GM23338 (cell line): ENCODE measurements at places on chromosomes 16 and 17. TPM values are rescaled to one million over a fixed set of nuclear protein-coding genes. Genes with fewer than 3 reads are reported as not detected.

DNA sequence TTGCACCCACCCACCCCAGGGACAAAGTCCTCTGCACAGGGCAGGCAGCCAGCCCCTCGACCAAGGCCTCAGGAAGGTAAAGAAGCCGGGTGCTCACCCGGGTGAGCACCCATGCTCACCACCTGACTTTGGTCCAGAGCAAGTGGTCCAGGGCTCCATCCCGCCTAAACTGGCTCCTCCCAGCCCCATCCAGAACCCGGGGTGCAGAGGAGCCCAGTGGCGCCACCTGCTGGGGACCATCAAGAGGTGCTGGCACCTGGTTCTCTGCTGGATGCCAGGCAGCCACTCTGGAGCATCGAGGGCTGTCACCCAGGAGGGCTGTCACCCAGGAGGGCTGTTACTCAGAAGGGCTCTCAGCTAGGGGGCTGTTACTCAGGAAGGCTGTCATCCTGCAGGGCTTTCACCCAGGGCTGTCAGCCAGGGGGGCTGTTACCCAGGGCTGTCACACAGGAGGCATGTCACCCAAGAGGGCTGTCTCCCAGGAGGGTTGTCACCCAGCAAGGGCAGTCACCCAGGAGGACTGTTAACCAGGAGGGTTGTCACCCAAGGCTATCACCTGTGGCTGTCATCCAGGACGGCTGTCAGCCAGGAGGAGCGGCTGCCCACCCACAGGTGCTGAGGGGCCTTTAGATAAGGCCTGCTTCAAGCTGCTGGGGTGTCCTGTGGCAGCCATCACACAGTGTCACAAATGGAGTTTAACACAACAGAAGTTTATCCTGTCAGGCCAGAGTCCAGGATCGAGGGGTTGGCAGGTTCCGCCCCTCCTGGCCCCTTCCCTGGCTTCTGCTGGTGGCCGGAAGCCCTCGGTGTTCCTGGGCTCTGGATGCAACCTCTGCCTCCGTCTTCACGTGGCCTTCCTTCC is 98.5 kb downstream of the TNFRSF13B start:
- no peaks in the 10 kb centered on the region for H3K27me3 ChIP-seq
- no peak overlapping the region for H3K27ac ChIP-seq
- no peak overlapping the region for H3K4me3 ChIP-seq
- H3K36me3 ChIP-seq: no peaks in the 10 kb centered on the region
- no peaks in the 10 kb centered on the region for H3K4me1 ChIP-seq
- DNase-seq: peak; percentile 79

Gene LGALS9B
- not detected in 2 replicates for polyA plus RNA-seq

GRCh38 chr17:14201021-14201987 is 35.4 kb downstream of the CDRT15 start:
- H3K4me1 ChIP-seq: 0 out of 2 replicates have a peak, but pooled peaks cover 10% of the 10 kb centered on the region
- peak; percentile 24 for DNase-seq
- H3K4me3 ChIP-seq: no peak overlapping the region
- H3K36me3 ChIP-seq: no peaks in the 10 kb centered on the region
- H3K27me3 ChIP-seq: no peaks in the 10 kb centered on the region

DNA sequence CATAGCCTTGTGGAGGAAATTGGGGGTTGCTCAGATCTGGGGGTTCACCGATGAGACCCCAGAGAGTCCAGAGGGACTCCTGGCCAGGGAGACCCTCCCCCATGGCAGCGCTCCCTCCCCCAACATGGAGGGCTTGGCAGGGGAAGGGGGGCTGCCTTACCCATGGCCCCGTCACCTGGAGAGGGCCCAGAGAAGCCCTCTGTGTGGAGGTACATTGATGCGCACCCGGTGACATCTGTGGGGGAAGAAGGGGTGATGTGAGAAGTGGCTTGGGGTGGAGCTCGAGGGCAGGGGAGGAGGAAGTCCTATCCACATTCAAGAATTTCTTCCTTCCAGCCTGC is 16.2 kb downstream of the ETV4 start:
- peak overlapping the region; percentile 81 for H3K27ac ChIP-seq
- no peaks in the 10 kb centered on the region for H3K27me3 ChIP-seq
- H3K4me3 ChIP-seq: peak overlapping the region; percentile 47
- H3K4me1 ChIP-seq: peaks cover 57% of the 10 kb centered on the region
- no peak for DNase-seq
- H3K36me3 ChIP-seq: peaks cover 23% of the 10 kb centered on the region; the same call in 1 of the 2 replicates

DNA sequence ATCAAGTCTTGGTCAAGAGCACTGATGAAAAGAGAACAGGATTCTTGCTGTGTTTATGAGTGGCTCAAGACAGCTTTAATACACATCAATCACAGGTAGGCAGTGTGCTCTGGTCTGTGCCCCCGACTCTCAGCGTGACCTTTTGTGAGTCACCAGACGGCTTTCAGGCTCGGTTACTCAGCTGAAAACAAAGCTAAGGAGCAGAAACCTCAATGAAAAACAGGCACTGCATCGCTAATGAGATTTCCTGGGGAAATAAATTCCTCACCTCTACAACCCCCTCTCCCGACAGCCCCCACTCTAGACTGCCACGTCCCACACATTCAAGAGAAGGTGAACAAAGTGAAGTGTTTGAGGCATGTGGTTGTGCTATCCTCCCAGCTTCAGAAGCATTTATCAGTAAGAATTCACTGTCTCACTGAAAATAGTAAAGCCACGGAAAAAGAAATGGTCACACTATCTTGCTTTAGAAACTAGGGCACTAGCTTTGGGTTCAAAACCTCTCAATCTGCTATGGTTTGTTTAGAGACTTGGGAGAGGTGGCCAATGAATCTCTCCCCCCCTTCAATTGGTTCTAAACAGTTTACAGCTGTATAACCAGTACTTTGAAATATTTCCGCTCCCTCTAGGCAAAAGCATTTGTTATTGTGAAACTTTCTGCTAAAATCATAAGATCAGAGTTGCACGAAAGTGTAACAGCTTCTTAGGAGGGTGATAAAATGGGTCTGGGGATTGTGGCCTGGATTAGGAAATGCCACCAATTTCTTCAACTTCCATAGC is 199.5 kb upstream of the PMFBP1 start:
- peak overlapping the region; percentile 36; the same call in 1 of the 2 replicates for H3K27ac ChIP-seq
- no peaks in the 10 kb centered on the region for H3K27me3 ChIP-seq
- peak; percentile 70 for DNase-seq
- H3K4me3 ChIP-seq: no peak overlapping the region
- H3K36me3 ChIP-seq: no peaks in the 10 kb centered on the region

Gene STH
- polyA plus RNA-seq: 0.55 TPM in 1 of 2 replicates, not detected in the other

Gene MMP15
- polyA plus RNA-seq: 10.9 and 11.5 TPM in 2 replicates

Gene TBC1D3I
- polyA plus RNA-seq: 0.11 TPM in 1 of 2 replicates, not detected in the other

GRCh38 chr17:21001111-21001812 is 41.5 kb downstream of the USP22 start:
- no peak overlapping the region for H3K4me3 ChIP-seq
- no peaks in the 10 kb centered on the region for H3K4me1 ChIP-seq
- peaks cover 51% of the 10 kb centered on the region for H3K36me3 ChIP-seq
- no peak for DNase-seq

Gene TBC1D3K
- polyA plus RNA-seq: not detected in 2 replicates
